ENCODE measurements at places on chromosomes 11 and 22.

DNA sequence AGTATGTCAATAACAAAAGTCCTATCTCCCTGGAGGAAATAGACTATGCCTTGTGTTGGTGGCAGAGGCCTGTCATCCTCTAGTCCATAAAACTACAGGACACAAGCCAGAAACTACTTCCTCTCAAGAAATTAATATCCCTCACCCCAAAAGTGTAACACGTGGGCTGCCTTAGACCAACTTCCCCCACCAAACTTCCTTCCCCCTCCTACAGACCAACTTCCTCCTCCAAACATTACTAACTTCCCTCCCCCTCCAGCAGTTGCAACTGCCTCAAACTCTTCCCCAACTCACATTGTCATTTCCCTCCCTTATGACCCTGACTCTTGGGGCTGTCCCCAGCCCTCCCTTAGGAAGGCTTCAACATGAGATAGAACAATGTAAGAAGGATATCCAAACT is 6.3 kb downstream of the OR52K2 start:
- DNase-seq: no peak

DNA sequence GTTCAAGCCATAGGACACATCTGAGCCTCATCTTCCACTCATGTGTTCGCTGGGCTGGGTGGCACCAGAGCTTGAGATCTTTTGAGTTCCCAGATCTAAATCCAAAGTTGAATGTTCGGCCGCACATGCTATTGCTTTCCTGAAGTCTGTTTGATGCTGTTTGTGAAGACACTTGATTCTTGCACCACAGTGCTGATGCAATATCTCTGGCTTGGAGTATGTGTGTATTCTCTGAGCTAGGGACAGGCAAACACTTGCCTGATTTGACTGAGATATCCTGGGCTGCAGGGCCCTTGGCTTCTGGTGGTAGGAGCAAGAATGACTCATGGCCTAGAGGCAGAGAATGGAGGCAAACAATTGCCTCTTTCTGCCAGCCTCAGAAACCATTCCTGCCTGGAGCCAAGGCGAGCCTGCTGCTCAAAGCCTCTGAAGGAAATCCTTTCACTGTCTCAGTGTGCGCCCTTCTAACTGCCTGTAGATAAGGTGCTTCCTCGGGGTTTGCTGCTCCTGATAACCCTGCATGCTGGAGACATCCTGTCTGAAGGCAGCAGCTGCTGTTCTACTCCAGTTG is 73.0 kb downstream of the CYB5R2 start:
- DNase-seq: no peak

DNA sequence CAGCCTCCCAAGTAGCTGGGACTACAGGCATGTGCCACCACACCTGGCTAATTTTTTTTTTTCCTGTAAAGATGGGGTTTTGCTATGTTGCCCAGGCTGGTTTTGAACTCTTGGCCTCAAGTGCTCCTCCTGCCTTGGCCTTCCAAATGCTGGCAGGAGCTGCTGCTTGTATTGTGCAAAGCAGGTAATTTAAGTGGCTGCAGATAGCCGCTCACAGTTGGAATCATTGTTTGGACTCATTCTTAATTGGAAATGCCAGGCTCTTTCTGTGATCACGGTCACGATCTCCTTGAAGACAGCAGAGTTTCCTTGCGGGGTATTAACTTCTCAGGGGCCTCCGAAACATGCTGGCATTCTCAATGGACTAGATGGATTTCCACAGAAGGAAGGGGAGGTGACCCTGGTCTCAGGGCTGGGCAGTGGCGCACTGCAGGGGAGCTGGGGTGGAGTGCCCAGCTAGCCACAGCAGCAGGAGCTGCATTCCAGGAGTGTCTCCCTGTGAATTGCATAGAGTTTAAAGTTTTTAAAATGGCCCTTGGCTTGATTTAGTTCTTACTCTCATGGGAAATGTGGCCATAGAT is 136.1 kb downstream of the MORC2 start:
- no peak for DNase-seq

DNA sequence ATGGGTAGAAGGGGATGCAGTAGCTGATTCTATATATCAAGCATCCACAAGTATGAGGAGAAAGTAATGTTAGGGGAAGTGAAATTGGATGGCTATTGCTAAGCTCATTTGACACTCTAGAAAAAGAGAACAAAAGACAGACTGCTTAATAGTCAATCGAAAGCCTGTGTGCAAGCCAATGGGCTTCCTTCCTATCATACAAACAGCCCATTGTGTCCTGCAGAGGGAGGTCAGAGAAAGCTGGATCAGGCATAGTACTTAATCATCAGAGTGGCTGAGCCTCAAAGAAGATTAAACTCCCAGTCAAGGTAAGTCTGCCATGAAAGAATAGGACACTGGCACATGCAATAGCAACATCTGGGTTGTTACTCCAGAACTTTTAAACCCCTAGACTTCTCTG is 50.9 kb upstream of the PGR start:
- no peak for DNase-seq

- no peak for DNase-seq
These were observed 70.0 kb downstream of the NAT10 start for GRCh38 chr11:34175284-34176019.
